ENCODE measurements at places on chromosomes 11 and 22.

- no peak for DNase-seq
Observed at GRCh38 chr22:43317239-43317638, 25.9 kb downstream of the SCUBE1 start.

GRCh38 chr11:22304337-22304961 lies 33.7 kb upstream of the SLC17A6 start:
- peak; percentile 2 for DNase-seq

- DNase-seq, result peak; percentile 51
Observed at GRCh38 chr11:43790444-43790794, 90.2 kb upstream of the ALKBH3 start.

GRCh38 chr11:31871310-31872075 lies 60.4 kb upstream of the PAX6 start:
- DNase-seq, result no peak

Data from fibroblast of skin of right quadriceps (primary cell).